ENCODE measurements at places on chromosomes 1 and 21.

- H3K27ac ChIP-seq: no peak overlapping the region
- H3K36me3 ChIP-seq: no peaks in the 10 kb centered on the region
- no peak overlapping the region for H3K4me3 ChIP-seq
- H3K27me3 ChIP-seq: no peaks in the 10 kb centered on the region
- DNase-seq: no peak
Measured at GRCh38 chr1:20154301-20154831, 15.2 kb downstream of the PLA2G2F start.

DNA sequence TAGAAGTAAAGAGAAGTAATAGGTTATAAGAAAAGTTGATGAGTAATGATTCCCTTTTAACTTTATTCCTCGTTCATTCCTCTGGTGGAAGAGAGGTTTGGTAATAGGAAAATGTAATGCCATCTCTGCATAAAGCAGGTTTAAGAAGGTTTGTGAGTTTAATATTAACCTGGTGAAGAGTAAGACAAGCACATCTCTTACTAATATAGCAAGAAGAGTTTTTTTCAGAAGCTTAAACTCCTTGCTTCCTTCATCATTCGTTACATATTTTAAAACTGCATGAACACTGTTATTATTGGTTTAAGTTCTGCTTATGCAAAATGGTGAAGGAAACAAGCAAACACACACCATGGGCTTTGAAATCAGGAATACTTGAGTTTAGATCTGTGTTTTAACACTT lies 9.2 kb upstream of the PLA2G4A start:
- H3K4me3 ChIP-seq: no peak overlapping the region
- H3K27me3 ChIP-seq: no peaks in the 10 kb centered on the region
- no peaks in the 10 kb centered on the region for H3K36me3 ChIP-seq
- DNase-seq: no peak
- H3K27ac ChIP-seq: no peak overlapping the region

DNA sequence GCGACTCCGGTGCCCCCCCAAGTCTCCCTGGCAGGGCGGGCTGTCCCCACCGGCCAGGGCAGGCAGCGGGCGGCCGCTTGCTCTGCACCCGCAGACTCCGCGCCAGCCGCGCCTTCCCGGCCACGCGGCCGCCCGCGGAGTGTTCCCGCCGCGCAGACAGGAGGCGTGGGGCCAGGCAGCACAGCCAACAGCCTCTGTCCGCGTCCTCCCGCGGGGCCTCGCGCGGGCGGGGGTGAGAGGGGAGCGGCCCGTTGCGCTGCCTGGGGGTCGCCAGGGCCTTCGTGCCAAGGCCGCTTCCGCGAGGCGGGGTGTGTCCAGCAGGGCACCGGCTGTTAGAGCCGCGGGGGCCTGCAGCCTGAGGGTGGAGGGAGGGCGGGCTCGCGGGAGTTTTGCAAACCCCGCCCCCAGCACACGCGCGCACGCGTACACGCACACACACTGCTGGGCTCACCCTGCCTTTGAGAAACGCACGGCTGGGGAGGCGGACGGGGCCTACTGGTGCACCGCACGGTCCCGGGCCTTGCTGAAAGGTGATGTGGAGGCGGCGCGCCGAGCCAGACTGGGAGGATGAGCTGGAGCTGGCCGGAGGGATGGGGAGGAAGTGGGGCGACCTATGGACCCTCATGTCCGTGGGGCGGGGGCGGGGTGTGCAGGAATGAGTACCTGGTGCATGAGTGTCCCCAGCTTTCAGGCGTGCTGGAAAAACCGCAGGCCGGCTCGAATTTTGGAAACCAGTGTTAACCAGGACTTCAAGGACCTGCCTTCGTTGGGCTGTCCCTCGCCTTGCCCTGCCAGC lies 41.5 kb downstream of the KIAA1614 start:
- 0 out of 2 replicates have a peak, but pooled peaks cover 5% of the 10 kb centered on the region for H3K4me1 ChIP-seq
- H3K4me3 ChIP-seq: peak overlapping the region; percentile 68
- peak overlapping the region; percentile 32 for H3K27ac ChIP-seq
- peak; percentile 89 for DNase-seq

- H3K4me1 ChIP-seq: no peaks in the 10 kb centered on the region
- H3K36me3 ChIP-seq: no peaks in the 10 kb centered on the region
- H3K27ac ChIP-seq: no peak overlapping the region
- DNase-seq: no peak
- no peak overlapping the region for H3K4me3 ChIP-seq
- H3K27me3 ChIP-seq: no peaks in the 10 kb centered on the region
Measured at GRCh38 chr1:75305061-75305460, 170.9 kb downstream of the LHX8 start.

DNA sequence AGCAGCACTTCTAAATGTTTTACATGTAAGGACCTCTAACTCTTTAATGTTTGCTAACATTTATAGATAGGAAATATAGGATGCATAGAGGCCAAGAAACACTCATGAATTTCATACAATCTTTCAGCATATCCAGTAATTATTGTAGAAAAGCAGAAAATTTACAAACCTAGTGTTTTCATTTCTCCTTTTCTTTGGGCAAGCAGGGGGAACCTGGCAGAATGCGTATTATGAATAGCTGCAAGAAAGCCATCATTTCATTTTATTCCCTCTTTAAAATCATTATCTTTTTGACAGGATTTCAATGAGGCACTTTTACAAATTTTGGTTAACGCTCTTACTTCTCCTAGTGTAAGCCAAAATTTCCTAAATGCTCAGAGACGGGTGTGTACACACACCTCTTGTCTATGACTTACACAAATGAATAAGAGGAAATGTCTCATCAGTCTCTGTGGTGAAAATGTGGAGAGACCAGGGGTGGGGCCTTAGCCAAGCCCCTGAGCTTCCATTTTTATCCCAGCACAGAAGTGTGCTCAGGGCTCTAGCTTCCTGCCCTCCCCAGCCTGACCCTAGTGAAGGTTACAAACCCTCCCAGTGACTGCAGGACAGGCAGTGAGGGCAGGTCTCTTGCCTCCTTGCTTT lies 91.6 kb downstream of the LRRC8C start:
- peak overlapping the region; percentile 36 for H3K4me3 ChIP-seq
- peak overlapping the region; percentile 90 for H3K27ac ChIP-seq
- H3K4me1 ChIP-seq: peaks cover 49% of the 10 kb centered on the region
- DNase-seq: peak; percentile 80
- H3K27me3 ChIP-seq: no peaks in the 10 kb centered on the region
- H3K36me3 ChIP-seq: no peaks in the 10 kb centered on the region

DNA sequence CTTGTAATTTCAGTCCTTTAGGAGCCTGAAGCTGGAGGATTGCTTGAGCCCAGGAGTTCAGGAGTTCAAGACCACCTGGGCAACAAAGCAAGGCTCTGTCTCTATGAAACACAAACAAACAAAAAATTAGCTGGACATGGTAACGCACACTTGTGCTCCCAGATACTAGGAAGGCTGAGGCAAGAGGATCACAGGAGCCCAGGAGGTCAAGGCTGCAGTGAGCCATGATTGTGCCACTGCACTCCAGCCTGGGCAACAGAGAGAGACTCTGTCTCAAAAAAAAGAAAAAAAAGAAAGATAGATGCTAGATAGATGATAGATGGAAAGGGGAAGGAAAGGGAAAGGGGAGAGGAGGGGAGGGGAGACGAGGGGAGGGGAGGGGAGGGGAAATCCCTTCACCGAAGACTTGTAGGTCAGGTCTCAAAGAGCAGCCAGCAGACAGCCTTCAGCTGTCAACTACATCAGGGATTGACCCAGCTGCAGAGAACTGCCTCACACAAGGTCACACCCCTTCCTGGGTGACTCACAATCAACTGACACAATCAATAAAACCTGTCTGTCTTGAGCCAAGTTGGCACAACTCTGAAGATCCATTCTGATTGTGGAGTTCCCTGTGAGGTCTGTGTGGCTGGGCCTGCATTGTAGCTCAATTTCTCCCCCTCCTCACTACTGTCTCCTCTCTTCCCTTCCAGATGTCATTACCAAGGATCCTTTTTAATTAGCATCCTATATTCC lies 200.6 kb downstream of the RGS7 start:
- H3K36me3 ChIP-seq: no peaks in the 10 kb centered on the region
- DNase-seq: peak; percentile 8
- H3K4me1 ChIP-seq: no peaks in the 10 kb centered on the region
- H3K4me3 ChIP-seq: no peak overlapping the region
- H3K27me3 ChIP-seq: no peaks in the 10 kb centered on the region
- H3K27ac ChIP-seq: no peak overlapping the region

GRCh38 chr21:39142972-39143371 lies 40.3 kb downstream of the PSMG1 start:
- no peaks in the 10 kb centered on the region for H3K27me3 ChIP-seq
- no peak overlapping the region for H3K4me3 ChIP-seq
- H3K27ac ChIP-seq: no peak overlapping the region
- no peaks in the 10 kb centered on the region for H3K4me1 ChIP-seq

DNA sequence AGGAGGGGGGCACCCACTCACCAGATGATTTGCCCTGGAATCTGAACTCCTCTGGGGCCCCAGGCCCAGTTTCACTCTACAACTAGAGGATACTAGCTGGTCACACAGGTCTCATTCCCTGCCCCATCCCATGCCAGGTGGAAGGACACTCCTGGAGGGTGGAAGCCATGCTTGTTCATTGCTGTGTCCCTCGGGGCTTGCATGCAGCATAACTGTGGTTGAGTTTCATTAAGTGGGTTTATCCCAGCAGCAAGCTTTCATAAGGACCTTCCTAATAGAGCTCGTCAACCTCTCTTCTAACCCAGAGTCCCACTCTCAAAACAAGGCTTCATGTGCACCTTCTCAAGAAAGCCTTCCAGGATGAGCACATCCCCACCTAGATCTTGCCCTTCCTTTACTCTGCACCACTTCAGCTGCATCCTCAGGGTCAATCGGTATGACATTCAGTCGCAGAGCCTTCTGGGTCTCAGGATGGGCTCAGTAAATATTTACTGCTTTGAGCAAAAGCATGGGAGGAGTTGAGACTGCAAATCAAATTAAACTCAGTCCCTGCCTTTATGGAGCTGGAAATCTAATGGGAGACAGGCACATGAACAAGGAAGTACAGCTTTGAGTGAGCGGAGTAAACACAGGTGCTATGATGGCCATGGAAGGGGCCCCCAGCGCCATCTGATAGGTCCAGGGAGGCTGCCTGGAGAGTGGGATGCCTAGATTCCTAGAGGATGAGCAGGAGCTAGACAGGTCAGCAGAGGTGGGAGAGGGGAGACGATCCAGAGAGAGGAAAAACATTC lies 32.3 kb downstream of the LAMB3 start:
- no peak overlapping the region for H3K4me3 ChIP-seq
- H3K27me3 ChIP-seq: no peaks in the 10 kb centered on the region
- DNase-seq: no peak

- H3K27ac ChIP-seq: no peak overlapping the region
- DNase-seq: no peak
- peaks cover 91% of the 10 kb centered on the region for H3K27me3 ChIP-seq
- no peaks in the 10 kb centered on the region for H3K36me3 ChIP-seq
Measured at GRCh38 chr21:33030633-33031032, 4.9 kb downstream of the OLIG2 start.

DNA sequence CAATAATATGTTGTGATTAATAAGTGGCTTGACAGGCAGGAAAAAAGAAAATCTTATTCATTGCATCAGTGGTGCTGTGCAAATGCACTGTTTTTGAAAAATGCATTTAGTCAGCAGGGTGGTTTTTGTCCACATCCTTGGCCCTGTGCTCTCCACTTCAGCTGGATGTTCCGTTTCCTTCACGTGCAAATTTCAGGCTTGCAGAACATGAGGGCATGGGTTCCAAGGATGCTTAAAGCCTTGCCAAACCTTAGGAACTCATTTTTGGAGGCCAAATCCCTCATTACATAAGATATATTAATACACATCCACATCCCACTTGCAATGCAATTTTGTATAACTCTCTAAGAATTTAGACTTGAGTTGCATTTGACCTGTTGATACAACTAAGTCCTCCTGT lies 410.1 kb downstream of the PRDM2 start:
- H3K4me1 ChIP-seq: no peaks in the 10 kb centered on the region
- H3K36me3 ChIP-seq: no peaks in the 10 kb centered on the region
- H3K27ac ChIP-seq: no peak overlapping the region
- no peak overlapping the region for H3K4me3 ChIP-seq
- no peak for DNase-seq
- H3K27me3 ChIP-seq: peaks cover 10% of the 10 kb centered on the region

- H3K36me3 ChIP-seq: no peaks in the 10 kb centered on the region
- H3K4me3 ChIP-seq: no peak overlapping the region
- no peak overlapping the region for H3K27ac ChIP-seq
- H3K27me3 ChIP-seq: no peaks in the 10 kb centered on the region
Measured at GRCh38 chr1:245552331-245552730, 397.5 kb downstream of the KIF26B start.

- H3K27me3 ChIP-seq: no peaks in the 10 kb centered on the region
- H3K4me1 ChIP-seq: peaks cover 47% of the 10 kb centered on the region
- no peak overlapping the region for H3K4me3 ChIP-seq
- no peaks in the 10 kb centered on the region for H3K36me3 ChIP-seq
Measured at GRCh38 chr1:201545851-201546492, 7.0 kb downstream of the NAV1 start.

- peaks cover 12% of the 10 kb centered on the region for H3K27me3 ChIP-seq
- no peak overlapping the region for H3K4me3 ChIP-seq
- no peaks in the 10 kb centered on the region for H3K36me3 ChIP-seq
- peaks cover 6% of the 10 kb centered on the region for H3K4me1 ChIP-seq
- H3K27ac ChIP-seq: no peak overlapping the region
- DNase-seq: no peak
Measured at GRCh38 chr21:37619464-37619974, 252.9 kb downstream of the DYRK1A start.

DNA sequence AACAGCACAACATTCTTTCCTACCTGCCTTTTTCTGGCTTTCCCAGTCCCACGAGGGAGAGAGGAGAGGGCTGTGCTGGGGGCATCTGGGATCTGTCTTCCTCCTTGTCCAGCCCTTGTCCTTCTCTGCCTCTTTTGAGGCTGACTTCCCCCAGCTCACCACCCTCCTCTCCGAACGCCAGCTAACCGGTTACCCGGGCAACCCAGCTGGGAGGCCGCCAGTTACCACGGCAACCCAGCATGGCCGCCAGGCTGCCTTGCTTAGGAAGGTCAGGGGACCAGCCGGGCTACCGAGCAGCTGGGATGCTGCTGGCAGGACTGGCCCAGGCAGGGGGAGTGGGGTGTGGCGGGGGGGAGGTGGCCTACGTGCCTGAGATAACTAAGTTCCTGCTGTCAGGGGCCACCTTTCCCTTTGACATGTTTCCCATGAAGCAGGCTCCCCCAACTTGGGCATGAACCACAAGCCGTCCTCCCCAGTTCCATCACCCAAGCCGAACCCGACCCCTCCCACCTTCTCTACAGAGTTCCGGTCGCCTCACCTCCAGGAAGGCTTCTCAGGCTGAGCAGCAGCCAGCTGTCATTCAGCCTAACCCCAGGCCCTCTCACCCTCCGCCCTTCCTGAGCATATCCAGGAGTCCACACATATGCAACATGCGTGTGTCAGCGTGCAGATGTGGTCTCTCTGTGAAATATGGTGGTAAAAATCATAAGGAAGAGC lies 8.7 kb downstream of the PLEKHA6 start:
- DNase-seq: peak; percentile 83
- H3K4me1 ChIP-seq: peaks cover 14% of the 10 kb centered on the region
- H3K27ac ChIP-seq: no peak overlapping the region
- H3K27me3 ChIP-seq: no peaks in the 10 kb centered on the region
- H3K4me3 ChIP-seq: peak overlapping the region; percentile 45

- H3K4me1 ChIP-seq: no peaks in the 10 kb centered on the region
- no peaks in the 10 kb centered on the region for H3K36me3 ChIP-seq
- H3K27ac ChIP-seq: no peak overlapping the region
- DNase-seq: peak; percentile 35
- H3K27me3 ChIP-seq: no peaks in the 10 kb centered on the region
Measured at GRCh38 chr1:229714964-229715603, 89.0 kb downstream of the URB2 start.

- no peaks in the 10 kb centered on the region for H3K36me3 ChIP-seq
- no peak for DNase-seq
- H3K4me3 ChIP-seq: no peak overlapping the region
- no peak overlapping the region for H3K27ac ChIP-seq
- no peaks in the 10 kb centered on the region for H3K27me3 ChIP-seq
Measured at GRCh38 chr1:7641587-7642417, 129.3 kb upstream of the VAMP3 start.
